ENCODE measurements at places on chromosomes 16 and 17.

DNA sequence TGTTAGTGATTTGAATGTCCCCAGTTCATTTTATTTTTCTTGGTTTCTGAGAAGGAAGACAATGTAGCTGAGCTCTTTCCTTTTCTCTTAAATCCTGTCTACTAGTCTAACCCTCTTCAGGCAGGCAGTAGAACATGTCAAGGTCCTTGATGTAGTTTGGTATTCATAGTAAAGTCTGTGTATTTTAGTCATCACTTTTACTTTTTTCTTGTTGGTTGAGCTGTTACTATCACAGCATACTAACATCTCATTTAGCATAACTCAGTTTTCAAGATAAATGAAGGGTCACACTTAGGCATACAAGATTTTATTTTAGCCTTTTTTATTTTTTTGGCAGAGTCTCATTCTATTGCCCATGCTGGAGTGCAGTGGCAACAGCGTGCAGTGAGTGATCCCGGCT is 70.5 kb downstream of the KPNA2 start:
- no peak for DNase-seq

DNA sequence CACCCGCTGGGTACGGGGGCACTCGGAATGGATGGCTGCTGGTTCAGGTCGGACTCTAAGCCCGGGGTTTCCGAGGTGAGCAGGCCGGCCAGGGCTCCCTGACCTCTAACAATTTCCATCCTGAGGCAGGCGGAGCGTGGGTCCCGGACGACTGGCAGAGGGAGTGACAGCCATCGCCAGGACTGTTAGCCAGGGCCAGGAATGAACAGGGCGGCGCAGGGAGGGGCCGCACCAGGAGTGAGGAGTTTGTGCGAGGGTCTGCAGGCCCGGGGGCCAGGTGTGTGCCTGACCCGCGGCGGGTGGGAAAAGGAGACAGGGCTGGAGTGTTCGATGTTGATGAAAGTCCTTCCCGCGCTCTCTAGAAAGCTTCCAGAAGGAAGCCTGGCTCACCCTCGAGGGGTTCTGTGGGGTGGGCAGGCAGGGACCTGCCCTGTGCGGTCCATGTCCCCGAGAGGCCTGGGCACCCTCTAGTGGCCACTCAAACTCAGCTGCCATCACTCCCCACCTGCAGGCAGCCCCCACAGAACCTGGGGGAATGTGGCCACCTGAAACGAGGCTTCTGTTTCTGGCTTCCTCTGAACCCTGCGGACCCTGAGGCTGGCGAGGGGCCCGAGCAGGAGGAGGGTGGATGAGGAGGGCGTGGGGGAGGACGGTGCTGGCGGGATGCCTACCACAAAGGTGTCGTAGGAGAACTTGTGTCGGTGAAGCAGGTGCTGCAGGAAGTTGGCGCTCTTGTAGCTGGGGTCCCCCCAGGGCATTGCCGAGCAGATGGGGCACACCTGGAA is 8.2 kb downstream of the RNF166 start:
- no peak for DNase-seq

- no peak for DNase-seq
Observed at GRCh38 chr17:51860954-51861561, 297.5 kb downstream of the CA10 start.

DNA sequence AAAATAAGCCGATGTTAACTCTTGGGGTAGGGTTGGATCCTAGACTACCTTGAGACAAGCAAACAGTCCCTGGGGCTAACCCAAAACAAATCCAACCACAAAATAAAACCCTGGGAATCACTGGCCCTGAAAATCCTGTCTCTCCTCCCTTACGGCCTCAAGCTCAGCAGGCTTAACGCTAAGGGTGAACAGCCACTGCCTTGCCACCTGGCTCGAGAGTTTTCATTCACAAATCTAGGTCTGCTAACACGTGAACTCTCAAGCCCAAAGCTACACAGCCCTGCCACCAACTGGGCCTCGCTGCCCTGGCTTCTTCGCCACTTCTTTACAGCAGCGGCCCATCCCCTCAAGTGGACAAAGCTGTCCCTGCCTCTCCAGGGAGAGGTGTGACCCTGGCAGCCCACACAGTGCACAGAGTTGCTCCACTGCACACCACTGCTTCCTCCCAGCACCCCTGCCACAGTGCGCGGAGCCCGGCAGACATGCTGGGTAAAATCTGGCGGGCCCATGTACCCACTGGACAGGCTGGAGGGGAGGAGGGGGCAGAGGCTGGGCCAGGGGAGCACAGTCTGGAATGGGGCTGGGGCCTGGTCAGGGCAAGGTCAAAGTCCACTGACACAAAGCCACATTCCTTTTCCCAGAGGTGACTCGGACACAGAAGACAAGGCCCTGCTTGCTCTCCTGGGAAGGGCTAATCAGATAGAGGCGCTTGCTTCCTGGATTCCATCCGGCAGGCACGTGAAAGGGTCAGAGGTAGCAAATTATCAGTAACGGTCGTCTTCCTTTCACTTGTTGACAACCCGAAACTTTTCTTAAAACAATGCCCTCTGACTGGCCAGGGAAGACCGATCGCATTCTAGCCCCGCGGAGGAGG is 996 bp downstream of the PCYT2 start:
- no peak for DNase-seq

GRCh38 chr16:2226245-2226793 is 2.9 kb downstream of the E4F1 start:
- no peak for DNase-seq

- no peak for DNase-seq
Observed at GRCh38 chr16:31286421-31287032, 26.8 kb downstream of the ITGAM start.

DNA sequence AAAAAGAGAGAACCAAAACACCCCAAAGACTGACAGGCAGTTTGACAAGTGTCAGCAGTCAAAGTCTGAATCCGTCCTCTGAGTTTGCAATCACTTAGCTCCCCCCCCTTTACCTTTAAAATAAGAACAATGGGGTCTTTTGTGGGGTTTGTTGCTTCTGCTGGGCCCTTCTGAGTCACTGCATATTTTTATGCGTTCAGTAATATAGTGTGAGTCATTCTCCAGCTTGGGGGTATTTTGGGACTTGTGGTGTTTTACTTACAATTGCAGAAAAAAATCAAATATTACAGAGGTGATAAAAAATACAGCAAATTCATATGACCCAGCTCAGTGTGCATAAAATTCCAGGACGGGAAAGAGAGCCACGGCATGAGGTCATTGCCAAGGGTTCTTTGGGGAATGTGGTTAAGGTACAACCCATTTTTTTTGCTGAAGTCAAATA is 120.1 kb downstream of the CYLD start:
- no peak for DNase-seq

GRCh38 chr17:65345261-65346005 is 208.3 kb downstream of the RGS9 start:
- peak; percentile 34 for DNase-seq

- DNase-seq = no peak
Observed at GRCh38 chr16:13042291-13042685, 140.9 kb downstream of the SHISA9 start.

GRCh38 chr16:3112881-3113574 is 642 bp downstream of the ZNF205 start:
- DNase-seq = no peak

GRCh38 chr16:50709061-50709684 is 15.8 kb downstream of the NOD2 start:
- no peak for DNase-seq

- no peak for DNase-seq
Observed at GRCh38 chr16:31487720-31488467, 5.0 kb downstream of the SLC5A2 start.

DNA sequence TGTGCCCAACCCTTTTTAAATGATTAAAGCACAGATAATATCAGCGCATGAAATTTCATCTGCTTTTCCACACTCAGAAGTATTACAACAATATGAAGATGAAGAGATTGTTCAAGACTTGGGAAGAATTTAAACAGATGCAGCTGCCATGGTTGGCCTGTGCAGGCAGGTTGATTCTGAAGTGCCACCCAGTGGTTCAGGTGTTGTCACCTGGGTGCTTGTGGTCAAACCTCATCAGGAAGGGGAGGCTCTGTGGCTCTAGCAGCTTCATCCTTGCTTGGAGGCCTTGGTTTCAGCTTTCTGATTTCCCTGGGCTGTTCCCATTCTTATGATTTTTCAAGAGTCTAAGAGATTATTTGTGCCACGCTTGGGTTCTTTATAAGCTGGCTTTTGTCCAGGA is 22.2 kb upstream of the CLEC18C start:
- no peak for DNase-seq

GRCh38 chr16:84647828-84648594 is at the start of gene KLHL36:
Gene KLHL36, plus strand, starts transcription at chr16:84648511. Its CDS starts 2,357 bp downstream, at chr16:84650868.
- DNase-seq = no peak

DNA sequence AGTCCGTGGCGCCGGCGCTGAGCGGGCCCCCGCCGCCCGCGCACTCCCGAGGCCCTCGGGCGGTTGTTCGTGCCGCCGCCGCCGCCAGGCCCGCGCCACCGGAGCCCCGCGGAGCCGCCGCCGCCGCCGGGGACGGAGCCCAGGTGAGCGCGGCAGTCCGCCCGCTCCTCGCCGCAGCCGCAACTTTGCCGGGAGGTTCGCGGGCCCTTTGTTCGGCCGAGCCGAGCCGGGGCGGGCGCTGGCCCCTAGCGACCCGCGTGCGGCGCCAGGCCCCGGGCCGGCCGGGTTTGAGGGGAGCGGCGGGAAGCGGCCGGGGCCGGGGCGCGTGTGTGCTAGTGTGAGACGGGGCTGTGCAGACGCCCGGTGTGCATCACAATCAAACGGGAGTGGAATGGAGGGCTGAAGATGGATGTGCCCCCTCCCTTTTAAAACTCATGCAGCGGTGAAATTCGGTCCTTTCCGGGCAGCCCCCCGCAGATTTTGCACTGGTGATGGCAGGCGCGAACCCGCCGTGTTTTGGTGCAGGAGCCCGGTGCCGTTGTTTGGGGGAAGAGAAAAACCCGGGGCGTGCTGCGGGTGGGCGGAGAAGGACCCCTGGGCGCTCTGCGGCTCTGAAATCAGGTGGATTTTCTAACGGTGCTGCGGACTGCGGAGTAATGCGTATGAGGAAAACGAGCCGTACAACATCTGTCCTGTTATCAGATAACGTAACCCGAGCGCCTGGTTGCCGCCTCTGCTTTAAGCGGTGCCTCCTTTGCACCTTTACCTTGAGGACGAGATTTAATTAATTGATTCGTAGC is 823 bp downstream of the TNRC6C start:
- no peak for DNase-seq

- no peak for DNase-seq
Observed at GRCh38 chr16:29009050-29009837, 24.4 kb downstream of the LAT start.

- no peak for DNase-seq
Observed at GRCh38 chr16:87960852-87961251, 9.6 kb downstream of the BANP start.

GRCh38 chr16:3401719-3402397 is 843 bp downstream of the ZNF174 start:
- DNase-seq = no peak

DNA sequence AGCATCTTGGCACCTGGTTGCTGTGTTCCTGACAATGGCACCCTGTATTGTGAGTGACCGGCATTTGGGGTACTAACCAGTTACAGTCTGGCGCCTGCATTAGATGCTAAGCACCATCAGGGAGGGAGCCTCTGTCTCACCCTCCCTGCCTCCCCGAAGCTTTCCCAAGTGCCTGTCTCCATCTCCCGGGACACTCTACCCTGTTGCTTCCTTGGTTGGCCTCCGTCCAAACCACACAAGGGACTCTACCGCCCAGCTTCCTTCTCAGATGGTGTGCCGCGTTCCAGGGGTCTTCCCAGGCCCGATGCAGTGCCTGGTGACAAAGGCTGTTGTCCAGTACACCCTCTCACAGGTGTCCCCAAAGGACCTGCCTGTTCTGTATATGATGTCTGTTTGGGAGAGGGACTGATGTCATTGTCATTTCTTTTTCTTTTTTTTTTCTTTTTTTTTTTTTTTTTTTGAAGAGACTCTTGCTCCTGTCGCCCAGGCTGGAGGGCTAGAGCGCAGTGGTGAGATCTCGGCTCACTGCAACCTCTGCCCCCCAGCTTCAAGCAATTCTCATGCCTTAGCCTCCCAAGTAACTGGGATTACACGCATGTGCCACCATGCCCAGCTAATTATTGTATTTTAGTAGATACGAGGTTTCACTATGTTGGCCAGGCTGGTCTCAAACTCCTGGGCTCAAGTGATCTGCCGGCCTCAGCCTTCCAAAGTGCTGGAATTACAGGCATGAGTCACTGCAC is 6.7 kb downstream of the SNN start:
- no peak for DNase-seq

DNA sequence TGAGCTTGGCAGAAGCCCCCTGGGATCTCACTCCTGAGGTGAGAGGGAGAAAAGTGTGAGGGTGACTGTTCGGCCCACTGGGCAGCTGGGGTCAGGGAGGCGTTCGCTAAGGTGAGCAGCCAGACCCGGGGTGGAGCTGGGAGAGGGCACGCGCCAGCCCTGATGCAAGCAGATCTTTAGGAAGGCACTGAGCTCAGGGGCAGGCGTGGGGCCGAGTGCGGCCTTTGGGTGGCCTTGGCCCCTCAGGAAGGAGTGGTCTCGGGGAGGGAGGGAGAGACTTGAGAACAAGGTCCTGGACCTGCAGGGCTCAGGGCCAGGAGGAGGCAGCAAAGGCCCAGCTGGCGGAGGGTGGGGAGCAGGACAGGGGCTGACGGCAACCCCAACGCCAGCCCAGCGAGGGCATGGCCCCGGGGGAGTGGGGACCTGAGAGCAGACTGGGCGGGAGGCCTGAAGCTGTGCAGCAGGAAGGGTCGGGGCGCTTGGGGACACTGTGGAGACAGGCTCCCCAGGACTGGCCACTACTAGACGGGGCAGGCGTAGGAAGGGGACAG is 14.5 kb upstream of the WDR45B start:
- no peak for DNase-seq

DNA sequence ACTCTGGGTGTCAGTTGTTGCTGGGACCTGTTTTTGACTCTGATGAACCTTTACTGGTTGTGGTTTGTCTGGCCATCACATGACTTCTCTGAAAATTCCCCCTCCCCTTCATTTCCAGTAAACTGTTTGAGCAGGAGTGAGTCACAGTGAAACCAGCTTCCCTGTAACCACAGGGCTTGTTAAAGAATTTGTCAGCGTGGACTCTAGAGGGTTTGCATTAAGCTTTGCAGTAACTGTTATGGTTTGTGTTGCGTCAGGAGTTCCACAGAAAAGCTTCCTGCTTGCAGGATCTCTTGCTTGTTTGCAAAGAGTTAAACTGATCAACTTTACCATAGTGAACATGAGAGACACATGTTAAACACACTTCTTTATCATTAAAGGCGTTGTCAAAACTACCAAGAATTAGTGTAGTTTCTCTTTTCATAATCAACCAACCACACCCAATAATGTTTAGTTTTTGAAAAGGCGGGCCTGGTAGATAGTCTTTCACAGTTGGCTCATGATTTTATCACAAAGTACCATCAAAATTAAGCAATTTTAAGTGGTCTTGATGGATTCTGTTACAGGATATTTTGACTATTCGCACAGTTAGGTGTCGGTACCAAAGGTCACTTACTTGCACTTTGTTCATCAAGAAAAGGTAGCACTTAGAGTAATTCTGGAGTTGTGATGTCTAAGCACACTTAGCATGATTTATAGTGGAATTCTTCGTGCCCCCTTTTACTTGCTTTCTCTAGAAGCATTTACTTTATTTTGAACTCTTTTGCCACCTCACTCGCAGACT is 79.3 kb downstream of the VMP1 start:
- peak; percentile 95 for DNase-seq

DNA sequence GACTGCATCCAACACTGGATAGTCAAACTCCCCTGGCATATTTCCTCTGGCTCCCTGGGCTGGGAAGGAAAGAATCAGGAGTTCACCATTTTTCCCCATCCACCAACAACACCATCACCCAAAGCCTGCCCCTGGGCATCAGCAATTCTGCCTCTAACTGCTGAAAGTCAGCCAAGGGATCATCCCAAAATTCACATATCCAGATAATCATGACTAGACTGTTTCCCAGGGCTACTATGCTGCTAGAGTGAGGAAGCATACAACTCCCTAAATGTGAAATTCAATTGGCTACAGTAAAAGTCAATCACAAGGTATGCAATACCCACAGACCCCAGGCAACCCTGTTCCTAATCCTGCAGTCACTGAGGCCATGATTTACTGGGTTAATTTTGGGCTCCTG is 230.6 kb downstream of the C16orf95 start:
- no peak for DNase-seq
